ENCODE measurements at places on chromosomes 11 and 22.

GRCh38 chr11:112610996-112611750 is 350.0 kb upstream of the NCAM1 start:
- DNase-seq: no peak

GRCh38 chr11:74253361-74253760 is 58.1 kb downstream of the P4HA3 start:
- DNase-seq: no peak

DNA sequence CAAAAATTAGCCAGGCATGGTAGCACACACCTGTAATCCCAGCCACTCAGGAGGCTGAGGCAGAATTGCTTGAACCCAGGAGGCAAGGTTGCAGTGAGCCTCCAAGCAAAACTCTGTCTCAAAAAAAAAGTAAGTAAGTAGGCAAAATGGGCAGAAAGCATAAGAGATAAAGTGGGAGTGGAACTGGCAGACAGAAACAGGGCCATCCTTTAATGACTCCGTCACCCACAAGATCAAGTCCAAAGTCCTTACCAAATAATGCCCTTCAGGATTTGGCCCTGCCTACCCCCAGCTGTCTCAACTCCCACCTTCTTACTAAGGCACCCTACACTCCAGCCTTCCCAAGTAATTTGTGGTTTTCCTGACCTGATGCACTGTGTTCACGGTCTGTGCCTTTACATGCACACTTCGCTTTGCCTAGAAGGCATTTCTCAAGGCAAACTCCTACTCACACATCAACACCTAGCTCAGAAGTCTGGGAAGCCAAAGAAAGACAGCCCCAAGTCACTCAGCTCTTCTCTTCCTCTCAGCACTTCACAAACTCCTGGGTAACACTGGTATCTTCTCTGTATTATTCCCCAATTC is 6.1 kb downstream of the MAPK1 start:
- DNase-seq: no peak

DNA sequence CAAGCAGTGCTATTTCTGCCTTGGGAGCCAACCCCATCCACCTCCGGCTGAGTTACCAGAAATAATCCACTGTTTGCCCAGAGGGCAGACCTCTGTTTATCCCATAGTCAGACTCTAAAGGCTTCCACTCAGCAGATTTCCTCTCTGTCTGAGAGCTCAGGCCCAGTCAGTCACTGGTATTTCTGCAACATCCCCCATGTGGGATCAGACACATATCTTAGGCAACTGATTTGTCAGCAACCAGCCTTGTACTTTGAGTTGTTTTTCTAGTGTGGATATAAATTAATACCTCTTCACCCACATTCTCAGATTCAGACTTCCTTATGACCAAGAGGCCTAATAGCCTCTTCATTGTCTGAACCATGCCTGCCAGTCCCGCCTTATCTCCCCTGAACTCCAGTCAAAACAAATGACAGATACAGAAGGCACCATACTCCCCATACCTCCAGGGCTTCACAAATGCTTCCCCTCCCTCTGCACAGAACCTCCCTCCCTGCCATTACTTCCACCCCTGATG is 193.6 kb downstream of the FAM76B start:
- no peak for DNase-seq

DNA sequence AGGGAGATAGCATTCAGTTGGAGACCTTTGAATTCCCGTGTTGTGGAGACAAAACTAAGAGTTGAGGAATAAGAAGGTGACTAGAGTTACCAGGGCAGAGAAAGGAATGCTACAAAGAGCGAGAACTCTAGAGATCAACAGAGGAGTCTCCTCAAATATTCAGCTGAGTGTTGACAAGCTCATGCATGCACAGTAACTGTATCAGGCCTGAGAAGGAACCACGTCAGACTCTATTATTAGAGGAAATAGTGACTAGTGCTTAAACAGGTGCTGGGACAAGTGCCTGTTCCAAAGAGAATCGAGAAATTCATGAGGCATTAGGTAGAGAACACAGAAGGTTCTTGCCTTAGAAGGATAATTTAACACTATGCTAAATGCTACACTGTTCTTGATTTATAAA is 333.8 kb upstream of the CHORDC1 start:
- DNase-seq: no peak

- DNase-seq: no peak
Measured at GRCh38 chr11:111472228-111472627, 40.0 kb downstream of the BTG4 start.

- DNase-seq: no peak
Measured at GRCh38 chr11:119832202-119832935, 103.4 kb upstream of the NECTIN1 start.

DNA sequence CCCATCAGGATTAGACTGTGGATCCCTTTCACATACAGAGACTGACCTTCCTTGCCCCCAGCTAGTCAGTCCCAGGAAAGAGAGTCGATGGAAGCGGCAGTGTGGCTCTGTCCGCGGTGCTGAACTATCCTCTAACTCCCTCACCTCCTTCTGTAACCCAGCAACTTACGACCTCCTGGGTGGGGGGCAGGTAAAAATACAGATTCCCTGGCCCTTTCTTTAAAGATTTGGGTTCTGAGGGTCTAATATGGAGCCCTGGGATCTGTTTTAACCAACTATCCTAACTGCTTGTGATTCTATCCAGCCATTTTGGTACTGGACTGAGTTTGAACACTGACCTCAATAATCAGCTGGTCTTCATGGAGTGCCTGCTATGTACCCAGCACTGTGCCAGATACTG is 23.2 kb downstream of the MFNG start:
- DNase-seq: no peak

DNA sequence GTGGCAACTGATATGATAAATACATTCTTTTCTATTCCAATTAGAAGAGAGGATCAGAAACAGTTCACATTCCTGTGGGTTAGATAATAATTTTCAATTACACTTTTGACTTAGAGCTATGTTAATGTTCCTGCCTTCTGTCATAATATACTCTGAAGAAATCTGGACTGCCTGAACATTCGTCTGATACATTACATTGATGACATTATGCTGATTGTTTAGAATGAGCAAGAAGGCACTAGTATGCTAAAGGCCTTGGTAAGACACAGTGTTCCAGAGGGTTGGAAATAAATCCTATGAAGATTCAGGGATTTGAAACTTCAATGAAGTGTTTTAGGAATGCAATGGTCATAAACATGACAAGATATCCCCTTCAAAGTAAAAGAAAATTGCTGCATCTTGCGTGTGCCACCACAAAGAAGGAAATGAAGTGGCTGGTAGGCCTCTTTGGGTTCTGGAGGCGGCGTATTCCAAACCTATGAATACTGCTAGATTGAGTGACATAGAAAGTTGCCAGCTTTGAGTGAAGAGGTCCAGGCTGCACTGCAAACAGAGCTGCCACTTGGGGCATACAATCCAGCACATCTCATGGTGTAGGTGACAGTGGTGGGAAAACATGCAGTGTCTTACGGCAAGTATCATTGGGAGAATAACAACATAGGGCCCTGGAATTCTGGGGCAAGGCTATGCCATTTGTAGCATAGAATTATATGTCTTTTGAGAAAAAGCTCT is 21.2 kb upstream of the PDE3B start:
- DNase-seq: no peak

- DNase-seq: no peak
Measured at GRCh38 chr11:39968071-39968470, 1491.4 kb downstream of the LRRC4C start.

- DNase-seq: no peak
Measured at GRCh38 chr11:37972691-37973090, 1374.7 kb upstream of the RAG2 start.

GRCh38 chr11:118503216-118503615 is 24.1 kb upstream of the TTC36 start:
- DNase-seq: no peak

DNA sequence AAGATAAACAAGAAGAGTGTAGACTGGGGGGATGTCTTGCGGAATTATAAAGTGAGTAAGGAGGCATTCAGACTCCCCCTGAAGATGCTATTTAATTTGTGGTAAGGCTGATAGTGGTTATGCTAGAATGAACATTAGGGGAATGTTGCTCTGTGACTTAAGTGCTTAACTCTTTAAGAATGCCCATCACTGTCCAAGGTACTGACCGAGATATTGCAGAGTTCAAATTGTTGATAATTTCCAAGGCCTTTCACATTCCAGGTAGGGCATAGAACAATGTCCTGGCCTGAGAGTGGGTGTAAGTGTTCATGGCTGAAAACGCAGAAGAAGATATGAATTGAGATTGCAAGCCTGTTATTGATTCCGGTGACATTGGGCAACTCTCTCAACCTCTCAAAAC is 90.3 kb upstream of the SEZ6L start:
- no peak for DNase-seq

- no peak for DNase-seq
Measured at GRCh38 chr22:28488825-28489224, 190.8 kb downstream of the TTC28 start.

DNA sequence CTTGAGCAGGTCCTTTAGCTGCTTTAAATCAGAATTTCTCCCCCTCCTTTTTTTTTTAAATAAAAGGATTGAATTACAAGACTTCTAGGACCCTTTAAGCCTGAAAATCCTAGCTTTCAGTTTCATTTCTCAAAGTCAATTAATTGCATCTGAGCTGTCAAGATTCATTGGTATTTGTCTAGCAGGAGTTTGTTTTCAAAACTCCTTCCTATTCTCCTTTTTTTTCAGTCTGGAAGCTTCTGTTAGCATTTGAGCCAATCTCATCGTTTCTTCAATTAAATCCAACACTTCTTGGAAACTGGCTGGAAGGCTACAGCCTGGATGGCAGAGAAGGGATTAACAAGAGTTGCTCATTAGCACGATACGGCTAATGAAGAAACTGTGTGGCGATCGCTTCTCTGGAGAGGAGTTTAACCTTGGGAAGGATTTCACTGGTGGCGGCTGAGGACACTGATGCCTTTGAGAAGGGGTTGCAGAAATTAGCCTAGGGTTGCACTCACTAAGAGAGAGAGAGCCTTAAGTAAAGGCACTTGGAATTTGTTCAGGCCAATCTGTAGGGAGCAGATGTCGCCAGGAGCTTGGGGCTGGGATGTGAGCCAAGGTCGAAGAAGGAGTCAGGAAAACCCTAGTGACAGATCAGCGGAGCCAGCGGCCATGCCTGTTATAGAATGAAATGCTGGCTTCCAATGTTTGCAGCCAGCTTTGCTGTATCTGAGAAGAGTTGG is 43.8 kb upstream of the API5 start:
- DNase-seq: no peak

DNA sequence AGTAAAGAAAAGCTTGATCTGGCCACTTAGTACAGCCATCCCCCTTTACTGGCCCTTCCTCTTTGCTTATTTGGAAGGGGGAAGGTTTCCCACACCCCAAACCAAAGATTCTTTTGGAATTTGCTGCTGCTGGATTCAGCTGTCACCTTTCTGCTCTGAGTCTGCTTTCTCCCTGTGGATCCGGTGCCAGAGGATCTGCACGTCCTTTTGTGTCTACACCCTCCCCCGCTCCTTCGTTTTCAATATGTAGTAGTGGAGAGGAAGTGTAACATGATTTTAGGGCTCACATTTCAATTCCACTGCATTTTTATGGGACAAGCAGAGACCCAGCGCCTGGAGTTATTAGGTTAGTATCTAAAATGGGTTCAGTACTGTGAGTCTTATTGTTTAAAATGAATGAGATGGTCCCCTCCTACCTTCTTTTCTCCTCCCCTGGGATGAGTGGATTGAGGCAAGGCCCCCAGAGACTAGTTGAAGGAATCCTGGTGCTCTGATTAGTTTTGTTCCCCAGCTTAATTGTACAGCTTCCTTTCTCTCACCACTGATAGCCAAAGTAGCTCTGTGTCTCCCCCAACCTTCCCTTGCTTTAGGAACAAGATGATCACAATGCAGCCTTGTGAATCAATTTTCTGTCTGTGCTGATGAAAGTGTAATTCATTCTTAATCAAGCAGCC is 30.5 kb upstream of the CABP7 start:
- DNase-seq: no peak

- DNase-seq: no peak
Measured at GRCh38 chr11:66477263-66478201, 2.7 kb upstream of the DPP3 start.

DNA sequence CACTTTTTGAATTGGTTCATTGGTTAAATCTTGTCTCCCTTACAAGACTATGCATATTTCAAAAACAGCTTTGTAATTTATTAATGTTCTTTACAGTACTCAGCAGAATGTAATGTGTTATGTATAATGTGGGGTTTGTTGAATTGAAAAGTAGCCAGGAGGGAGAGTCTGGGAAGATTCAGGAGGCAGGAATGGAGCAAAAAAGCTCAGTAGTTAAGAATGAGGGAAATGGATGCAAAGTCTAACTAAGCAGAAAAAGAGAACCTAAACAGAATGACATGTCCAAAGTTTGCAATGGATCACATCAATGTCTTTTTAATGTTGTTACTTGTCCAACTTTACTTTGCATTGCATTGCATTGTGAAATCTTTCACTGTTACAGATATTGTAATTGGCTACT is 86.5 kb upstream of the CARD18 start:
- DNase-seq: no peak

DNA sequence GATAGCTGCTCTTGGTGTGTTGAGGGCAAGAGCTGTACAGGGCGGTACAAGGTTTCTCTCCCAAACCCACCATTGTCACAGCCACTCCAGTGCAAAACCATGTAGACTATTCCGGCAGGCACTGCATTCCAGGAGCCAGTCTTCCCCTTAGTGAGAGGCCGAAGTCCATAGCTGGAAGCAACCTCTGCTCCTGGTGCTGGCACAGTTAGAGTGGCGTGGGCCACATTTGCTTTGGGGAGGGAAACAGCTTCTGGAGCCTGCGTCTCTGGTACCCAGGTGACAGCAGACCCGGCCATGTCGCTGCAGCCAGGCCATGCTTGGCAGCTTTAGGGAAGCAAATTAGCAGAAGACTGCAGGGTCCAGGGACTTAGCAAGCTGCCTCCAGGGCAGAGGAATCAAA is 788.0 kb downstream of the BRD1 start:
- no peak for DNase-seq

- no peak for DNase-seq
Measured at GRCh38 chr22:32743046-32743445, 58.5 kb upstream of the TIMP3 start.

GRCh38 chr22:50507991-50508884 is at the start of gene NCAPH2:
Gene NCAPH2 (plus strand): TSS chr22:50508224. CDS start chr22:50508338, 114 bp downstream.
- DNase-seq: peak; percentile 89

DNA sequence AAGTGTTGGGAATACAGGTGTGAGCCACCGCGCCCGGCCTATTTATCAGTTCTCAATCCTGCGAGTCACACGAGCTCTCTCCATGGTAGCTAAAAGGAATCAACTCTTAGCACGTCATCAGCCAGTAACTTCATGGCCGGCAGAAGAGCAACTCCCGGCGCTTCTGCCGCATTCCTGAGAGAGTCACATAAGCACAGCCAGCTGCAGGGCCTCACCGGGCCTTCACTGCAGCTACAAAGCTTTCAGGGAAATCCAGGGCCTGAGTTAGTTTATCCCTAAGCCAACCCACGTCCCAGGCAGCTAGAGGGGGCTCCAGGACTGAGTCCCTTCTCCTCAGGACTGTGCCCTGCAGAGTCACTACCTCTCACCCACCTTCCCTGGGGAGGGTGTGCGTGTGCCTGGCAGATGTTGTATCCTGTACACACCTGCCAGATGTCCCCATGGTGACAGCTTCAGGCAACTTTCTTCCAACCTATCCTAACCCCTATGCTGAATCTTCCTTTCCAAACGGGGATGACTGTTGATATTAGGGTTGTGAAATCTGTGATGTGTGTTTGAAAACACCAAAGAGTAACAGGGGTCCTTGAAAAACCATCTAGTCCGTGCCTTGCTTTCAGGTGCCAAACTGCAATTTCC is 45.9 kb upstream of the ARFGAP3 start:
- DNase-seq: no peak
